ENCODE measurements at places on chromosomes 6 and 20.

DNA sequence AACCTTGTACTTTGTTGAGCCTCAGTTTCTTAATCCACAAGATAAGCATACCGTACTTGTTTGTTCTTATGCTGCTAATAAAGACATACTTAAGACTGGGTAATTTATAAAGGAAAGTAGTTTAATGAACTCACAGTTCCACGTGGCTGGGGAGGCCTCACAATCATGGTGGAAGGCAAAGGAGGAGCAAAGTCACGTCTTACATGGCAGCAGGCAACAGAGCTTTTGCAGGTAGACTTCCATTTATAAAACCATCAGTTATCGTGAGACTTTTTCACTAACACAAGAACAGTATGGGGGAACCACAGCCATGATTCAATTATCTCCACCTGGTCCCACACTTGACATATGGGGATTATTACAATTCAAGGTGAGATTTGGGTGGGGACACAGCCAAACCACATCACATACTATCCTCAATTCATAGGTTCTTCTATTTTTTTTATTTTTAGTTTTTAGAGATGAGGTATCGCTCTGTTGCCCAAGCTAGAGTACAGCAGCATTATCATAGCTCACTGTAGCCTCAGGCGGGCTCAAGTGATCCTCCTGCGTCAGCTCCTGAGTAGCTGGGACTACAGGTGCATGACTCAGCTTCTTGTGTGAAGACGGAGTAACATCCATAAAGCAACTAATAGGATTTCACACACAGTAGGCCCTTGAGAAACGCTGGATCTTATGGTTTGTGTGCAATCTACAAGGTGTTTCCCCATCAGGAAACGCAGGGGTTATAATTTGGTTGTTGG lies 76.7 kb upstream of the IYD start:
- no peak for DNase-seq

GRCh38 chr6:158850807-158851115 lies 31.6 kb upstream of the EZR start:
- no peak for DNase-seq

- DNase-seq: no peak
Measured at GRCh38 chr6:34587325-34587724, 31.2 kb upstream of the SPDEF start.

DNA sequence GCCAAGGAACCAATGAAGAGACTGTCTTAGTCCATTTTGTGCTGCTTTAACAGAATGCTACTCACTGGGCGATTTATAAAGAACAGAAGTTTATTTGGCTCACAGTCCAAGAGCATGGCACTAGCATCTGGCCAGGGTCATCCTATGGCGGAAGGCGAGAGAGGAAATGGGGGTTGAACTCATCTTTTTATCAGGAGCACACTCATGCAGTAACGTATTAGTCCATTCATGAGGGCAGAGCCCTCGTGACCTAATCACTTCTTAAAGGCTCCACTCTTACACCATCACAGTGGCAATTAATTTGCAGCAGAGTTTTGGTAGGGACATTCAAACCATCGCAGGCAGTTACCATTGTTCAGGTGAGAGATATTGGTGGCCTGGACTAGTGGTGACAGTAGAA lies 8.5 kb downstream of the ARFGEF2 start:
- DNase-seq: no peak

GRCh38 chr6:138498629-138499302 lies 528 bp downstream of the NHSL1 start:
- DNase-seq: no peak

DNA sequence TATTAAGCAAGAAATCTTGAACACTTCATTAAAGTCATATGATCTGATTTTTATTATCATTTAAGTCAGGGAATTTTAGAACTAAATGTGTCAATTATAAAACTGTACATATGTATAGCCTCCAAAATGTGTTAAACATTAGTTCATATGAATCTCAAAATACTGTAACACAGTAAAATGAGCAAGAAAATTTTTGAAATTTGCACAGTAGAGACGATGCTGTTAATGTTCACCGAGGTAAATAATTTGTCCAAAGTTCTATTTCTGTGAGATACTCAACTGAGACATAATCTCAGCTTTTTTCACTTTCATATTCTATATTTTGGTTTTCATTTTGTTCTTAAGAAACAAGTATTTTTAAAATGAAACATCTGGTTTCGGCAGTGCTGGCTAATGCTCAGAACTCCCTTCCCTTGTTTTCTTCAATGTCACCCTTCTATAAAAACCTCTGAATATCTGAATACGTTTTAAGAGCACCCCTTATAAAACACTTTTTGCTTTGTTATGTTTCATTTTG lies 353.1 kb downstream of the LAMA2 start:
- DNase-seq: no peak

DNA sequence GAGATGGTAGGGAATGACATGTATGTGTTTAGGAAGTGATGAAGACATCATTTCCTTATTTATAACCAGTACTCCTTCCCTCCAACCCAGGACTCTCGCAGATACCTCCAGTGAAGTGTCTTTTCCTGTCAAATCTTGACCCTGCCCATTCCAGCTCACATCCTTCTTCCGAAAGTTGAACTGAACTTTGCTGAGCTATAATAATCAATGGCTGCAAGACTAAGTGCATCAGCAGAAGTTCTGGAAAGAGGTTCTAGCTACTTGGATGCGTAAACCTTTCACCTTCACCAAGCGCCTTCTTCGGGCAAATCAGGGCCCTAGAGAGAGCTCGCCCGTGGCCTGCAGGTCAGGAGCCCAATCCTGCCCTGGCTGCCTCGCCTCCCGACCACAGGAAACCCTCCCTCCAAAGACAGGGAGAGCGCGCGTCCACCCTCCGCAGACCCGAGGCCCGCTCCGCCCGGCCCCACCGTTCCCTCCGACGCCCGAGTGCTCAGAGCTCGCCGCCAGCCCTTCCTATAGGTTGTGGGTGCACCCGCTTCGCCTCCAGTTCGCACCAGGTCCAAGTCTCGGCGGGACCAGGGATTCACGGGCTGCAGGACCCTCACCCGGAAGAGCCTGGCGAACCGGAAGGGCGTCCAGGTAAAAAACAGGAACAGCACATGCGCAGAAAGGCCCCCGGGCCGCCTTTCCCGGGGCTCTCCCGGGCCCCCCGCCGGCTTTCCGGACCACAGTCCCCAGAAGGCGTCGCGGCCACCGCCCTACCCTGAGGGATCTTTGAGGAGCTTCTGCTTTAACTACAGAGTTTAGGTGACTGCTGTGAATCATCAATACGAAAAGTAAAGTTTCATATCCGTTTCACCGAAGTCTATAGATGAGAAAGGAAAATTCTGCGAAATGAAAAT lies at the start of gene ZNF334:
Gene ZNF334 (minus strand): TSS at position 617 of the 902 bp plus-strand sequence. CDS start 1,457 bp downstream, outside the sequence.
- no peak for DNase-seq

DNA sequence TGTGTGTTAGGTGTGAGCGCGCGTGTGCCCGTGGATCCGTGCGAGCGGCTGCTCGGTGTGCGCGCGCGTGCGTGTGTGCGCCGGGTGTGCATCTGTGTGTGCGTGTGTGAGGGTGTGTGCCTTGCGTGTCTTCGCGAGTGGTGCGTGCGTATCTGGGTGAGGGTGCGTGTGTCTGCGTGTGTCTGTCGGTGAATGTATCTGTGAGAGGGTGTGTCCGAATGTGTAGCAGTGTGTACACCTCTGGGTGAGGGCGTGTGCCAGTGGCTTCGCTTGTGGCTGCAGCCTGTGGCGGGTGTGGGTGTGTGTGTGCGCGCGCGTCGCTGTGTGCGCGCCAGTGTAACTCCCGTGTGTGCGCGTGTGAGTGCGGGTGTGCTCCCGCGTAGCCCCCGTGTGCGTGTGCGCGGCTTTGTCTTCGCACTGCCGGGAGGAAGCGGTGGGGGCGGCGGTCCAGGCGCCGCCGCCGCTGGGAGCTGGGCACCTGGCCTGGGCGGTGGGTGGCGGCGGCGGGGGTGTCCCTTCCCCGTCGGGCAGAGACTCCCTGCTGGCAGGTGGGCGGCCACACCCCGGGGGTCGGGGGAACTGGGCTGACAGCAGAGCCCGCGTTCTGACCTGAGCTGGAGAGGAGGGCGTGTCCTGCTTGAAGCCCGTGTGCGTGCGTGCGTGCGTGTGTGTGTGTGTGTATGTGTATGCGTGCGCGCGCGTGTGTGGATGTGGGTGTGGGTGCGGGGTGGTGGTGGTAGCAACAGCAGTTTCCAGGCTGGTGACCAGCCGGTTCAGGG lies 61.3 kb upstream of the EPB41L1 start:
- DNase-seq: no peak

- no peak for DNase-seq
Measured at GRCh38 chr6:116705917-116706316, 24.9 kb downstream of the KPNA5 start.

DNA sequence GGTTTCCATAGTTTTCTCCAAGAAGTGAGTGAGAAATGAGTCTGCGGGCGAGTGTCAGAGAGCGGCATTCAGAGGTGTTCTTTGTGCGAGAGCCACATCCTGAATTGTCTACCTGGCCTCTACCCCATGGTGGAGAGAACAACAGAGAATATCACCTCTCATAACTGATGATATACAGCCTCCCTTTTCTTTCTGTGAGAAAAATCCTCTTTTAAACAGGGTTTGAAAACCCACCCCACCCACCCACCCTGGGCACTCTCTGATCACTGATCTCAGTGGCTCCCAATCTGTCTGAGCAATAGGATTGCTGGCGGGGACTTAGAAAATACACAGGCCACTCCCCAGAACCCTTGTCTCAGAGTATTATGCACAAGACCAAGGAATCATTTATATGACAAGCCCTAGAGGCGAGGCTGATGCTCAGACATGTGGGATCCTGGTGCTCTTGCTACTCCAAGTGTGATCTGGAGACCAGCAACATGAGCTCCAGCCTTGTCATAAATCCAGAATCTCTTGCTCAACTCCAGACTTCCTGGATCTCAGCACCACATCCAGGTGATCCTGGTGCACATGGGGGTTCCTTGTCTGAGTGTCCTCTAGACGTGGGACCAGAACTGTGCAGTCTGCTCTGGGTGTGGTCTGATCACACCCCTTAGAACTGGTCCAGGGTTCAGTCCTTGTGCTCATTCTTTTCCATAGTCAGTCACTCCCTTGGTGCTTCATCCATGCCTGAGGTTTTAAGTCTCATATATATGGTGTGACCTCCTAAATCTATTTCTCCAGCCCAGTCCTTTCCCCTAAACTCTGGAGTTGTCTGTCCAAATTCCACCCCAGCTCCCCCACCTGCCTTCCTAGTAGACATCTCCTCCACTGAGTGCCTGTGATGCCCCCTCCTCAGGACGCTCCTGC lies 5.3 kb downstream of the HLA-B start:
- DNase-seq: no peak

- no peak for DNase-seq
Measured at GRCh38 chr6:88167352-88167937, 1.3 kb upstream of the CNR1 start.

DNA sequence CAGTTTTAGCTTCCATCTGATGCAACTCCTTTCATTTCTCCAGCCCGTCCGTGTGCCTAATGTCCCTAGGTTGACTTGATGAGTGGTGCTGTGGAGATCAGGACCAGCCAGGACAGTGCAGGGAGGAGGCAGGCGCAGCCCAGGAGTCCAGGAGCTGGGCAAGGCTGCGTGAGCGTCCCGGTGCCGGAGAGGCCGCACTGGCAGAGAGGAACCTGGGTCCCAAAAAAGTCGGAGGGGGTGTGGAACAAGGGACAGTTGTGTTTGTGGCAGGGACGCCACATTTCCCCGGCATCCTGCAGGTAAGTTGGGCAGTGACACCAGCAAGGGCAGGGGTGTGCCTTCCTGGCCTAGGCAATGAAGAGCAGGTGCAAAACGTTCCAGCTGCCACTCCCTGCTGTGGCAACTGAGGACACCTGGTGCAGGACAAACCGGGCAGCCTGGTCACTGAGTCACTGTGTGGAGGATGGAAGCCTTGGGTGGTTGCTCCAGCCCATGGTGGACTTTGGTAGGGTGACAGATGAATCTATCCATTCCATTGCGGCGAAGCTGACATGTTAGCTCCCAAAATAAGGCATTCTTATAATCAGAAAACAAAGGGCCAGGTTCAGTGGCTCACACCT lies 53.2 kb downstream of the RAMACL start:
- no peak for DNase-seq

- DNase-seq: no peak
Measured at GRCh38 chr20:35511814-35512420, 17.5 kb downstream of the C20orf173 start.

DNA sequence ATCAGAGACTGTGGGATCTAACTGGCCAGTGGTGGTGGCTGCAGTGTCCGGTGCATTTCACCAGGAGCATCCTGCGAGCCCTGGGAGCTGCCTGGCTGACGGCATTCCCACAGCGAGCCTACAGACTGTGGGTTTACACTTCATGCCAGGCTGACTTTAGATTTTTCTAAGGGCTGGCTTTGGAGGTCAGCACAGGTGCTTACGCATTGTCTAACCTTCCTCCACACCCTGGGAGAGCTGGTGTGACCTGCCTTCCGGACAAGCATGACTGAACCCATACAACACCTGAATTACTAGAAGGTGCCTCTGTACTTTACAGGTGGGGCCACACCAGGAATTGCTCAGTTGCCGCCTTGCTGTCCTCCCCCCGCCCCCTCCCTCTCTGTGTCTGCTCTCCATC lies 96.2 kb downstream of the RREB1 start:
- DNase-seq: no peak

DNA sequence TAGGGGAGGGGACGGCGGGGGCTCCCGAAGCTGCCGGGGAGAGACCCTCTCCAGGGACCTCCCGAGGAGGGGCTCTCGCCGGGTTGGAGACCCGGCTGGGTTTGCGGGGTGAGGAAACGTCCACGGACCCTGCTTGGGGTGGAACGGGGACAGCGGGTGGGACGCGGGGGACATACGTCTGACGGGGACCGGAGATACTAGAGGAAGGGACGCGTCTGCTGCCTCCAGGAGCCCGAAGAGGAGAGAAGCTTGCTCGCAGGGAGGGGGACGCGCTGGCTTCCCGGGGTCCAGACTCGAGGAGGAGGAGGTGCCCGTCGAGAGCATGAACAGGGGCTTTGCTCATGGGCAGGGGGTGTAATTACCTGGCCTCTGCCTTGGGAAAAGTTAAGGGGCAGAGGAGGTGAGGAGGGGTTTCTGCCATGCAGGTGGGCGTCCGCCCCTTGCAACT lies 593 bp downstream of the DNMT3B start:
- DNase-seq: no peak

- DNase-seq: no peak
Measured at GRCh38 chr6:150991487-150991886, 126.0 kb downstream of the MTHFD1L start.

DNA sequence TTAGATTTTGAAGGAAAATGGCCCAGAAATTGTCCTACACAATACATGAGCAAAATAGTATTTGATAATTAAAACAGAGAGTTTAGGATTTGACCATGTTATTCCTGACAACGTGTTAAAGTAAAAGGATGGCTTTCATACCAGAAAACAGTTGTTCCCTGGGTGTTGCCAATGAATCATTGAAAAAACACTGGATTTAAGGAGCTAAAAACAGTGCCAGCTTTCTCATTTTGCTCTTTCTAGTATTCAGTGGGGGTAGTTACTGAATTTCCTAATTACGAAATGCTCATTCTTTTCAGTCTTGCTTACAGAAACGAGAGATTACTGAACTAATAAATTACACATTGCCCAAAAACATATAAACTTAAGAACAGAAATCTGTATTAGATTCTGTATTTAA lies 26.6 kb upstream of the SNAP91 start:
- no peak for DNase-seq

GRCh38 chr6:137867685-137868509 lies 838 bp downstream of the TNFAIP3 start:
- no peak for DNase-seq
